ENCODE measurements at places on chromosomes 13 and 19. TPM values are rescaled to one million over a fixed set of nuclear protein-coding genes. Genes with fewer than 3 reads are reported as not detected.

Gene CLDN10
- total RNA-seq, result 10.5 TPM

Gene SULT2A1
- 0.18 TPM for total RNA-seq

Gene SIGLEC8
- total RNA-seq, result not detected

Gene NCAN
- total RNA-seq, result 0.15 TPM

Gene CFAP97D2
- total RNA-seq, result not detected

Gene DPY19L3
- 27.8 TPM for total RNA-seq

Gene ERICH4
- not detected for total RNA-seq

Gene TMEM38A
- 8.4 TPM for total RNA-seq

Gene COMMD6
- total RNA-seq, result 97.4 TPM

Gene ZNF805
- total RNA-seq, result 16.8 TPM
